ENCODE measurements at places on chromosomes 3 and 15. TPM values are rescaled to one million over a fixed set of nuclear protein-coding genes. Genes with fewer than 3 reads are reported as not detected.

DNA sequence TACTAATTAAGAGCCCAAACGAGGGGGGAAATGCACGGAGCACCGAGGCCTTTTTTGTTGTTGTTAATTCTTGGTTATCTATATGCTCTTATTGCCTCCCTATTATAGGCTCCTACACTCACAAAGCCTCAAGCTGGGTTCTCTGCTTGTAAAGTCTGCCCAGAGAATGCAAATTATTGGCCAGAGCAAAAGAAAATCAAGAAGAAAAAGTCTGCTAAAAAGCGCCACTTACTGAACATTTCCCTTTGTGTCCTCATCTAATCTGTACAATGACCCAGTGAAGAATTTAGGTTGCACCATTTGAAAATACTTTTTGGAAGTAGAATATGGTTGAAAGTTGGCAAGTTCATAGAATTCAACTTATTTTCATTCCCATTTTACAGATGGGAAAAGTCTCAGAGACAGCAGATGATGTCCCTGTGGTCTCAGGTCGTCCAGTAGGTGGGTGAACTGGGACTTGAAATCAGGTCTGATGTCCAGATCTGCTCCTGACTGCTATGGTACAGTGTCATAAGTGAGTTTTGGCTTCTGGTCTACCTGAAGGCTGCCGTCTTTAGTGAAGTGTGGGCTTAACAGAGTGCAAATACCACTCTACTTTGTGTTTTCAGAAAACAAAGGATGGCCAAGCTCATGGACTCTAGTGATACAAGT lies 1.1 kb upstream of the TNFAIP8L3 start:
- no peak for DNase-seq

DNA sequence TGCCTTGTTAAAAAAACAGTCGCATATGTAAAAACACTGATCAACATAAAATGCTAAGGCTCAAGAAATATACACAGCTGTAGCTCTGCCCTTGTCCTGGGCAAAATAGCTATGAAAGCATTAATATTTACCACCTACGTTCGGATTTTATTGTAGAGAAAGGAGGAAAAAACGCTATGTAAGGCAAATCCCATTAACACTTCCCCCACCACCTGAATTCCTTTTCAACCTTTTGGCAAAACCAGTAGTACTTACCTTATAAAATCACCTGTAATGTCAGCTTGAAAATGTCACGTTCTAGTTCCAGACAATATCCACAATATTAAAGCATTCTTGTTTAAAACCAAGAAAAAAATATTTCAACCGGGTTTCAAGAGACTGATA lies 3.6 kb downstream of the TRA2B start:
- DNase-seq, result no peak

DNA sequence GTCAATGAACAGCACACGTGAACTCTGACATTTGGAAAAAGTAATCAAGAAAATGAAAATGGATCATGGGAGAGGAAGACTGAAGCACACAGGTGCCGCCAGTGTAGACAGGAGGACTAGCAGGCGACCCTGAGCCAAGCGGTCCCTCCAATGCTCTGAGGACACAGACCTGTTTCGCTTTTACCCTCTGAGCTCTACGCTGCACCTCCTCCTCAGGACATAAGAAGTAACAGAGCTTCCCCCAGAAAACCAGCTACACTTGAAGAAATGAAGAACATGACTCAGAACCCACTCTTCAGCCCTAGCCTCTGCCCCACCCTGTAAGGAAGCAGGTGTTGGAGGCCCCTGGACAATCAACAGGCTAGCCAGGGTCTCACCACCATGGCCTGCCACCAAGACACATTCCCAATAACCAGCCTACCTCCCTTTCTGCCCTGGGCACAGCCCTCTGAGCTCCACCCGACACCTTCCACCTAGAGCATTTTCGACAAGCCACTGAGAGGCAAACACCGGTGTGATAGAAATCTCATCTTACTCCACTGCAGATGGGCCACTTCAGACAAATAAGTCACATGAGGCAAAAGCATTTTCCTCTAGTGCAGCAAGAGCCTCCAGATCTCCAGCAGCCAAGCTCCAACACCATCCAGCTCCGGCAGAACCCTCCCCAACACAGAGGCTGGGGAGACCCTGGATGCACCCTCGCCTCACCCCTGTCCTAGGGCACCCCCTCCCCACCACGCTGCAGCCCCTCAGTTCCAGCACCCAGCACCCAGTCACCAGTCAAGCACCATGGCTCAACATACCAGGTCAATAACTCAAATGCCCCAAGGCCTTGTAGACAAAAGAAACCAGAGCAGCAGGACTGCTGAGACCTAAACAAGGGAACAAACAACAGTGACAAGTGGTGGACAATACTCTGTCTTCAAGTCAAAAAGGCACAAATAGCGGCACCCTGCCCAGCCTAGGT lies 11.4 kb downstream of the FAM174B start:
- DNase-seq, result no peak

- no peak for DNase-seq
These were observed 7.3 kb downstream of the TMEM158 start for GRCh38 chr3:45218578-45219390.

- DNase-seq, result no peak
These were observed 243.7 kb downstream of the CADPS start for GRCh38 chr3:62631488-62631887.

Gene ABHD17C
- 41.0 TPM for total RNA-seq
